IMR-90 (cell line): ENCODE measurements at places on chromosomes 2 and 18. TPM values are rescaled to one million over a fixed set of nuclear protein-coding genes. Genes with fewer than 3 reads are reported as not detected.

Gene PROM2
- not detected in 2 replicates for total RNA-seq

Gene LHCGR
- total RNA-seq: under 0.01 and 0.18 TPM in 2 replicates

Gene ASB18
- total RNA-seq: not detected in 2 replicates

Gene KCNJ3
- total RNA-seq: not detected in 2 replicates

Gene GEN1
- 7.9 and 18.1 TPM in 2 replicates for total RNA-seq

Gene TBR1
- not detected in 2 replicates for total RNA-seq

Gene ACOXL
- not detected in 2 replicates for total RNA-seq

Gene MC4R
- total RNA-seq: 0.18 and 0.28 TPM in 2 replicates

DNA sequence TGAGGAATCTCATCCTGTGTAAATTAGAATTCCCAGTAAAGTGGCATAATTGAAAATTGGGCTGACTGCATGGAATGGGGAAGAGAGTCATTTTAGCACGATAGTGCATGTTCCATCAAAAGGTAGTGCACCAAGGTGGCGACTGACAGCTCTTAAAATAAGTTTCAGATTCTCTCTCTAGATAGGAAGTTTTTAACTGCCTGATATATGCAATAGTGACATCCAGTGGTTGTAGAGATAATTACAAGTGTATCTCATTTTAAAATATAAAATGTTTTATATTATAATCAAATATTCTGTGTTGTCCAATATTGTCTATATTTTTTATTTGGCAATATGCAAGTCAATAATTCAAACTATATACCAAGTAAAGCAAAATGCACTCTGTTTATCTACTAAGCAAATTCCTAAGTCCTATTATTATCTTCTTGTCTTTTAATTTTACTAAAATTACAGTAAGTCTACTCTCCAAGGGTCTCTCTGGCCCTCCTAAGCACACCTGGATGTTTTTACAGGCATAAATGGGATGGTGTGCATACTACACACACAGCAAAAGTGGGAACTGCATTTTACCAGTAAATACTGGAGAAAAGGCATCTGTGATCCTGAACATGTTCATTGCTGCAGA, 397.7 kb upstream of the HNRNPA3 start:
- H3K27ac ChIP-seq: no peak overlapping the region
- peak; percentile 26 for DNase-seq
- H3K36me3 ChIP-seq: no peaks in the 10 kb centered on the region
- no peak overlapping the region for H3K4me3 ChIP-seq
- peaks cover under 1% of the 10 kb centered on the region; the same call in 1 of the 2 replicates for H3K27me3 ChIP-seq

GRCh38 chr2:235238537-235238936, 255.3 kb upstream of the AGAP1 start:
- H3K36me3 ChIP-seq: no peaks in the 10 kb centered on the region
- H3K27ac ChIP-seq: no peak overlapping the region

GRCh38 chr18:48292229-48292628, 117.0 kb downstream of the ZBTB7C start:
- H3K27ac ChIP-seq: no peak overlapping the region
- H3K27me3 ChIP-seq: no peaks in the 10 kb centered on the region
- DNase-seq: no peak
- H3K4me1 ChIP-seq: no peaks in the 10 kb centered on the region
- no peaks in the 10 kb centered on the region for H3K36me3 ChIP-seq
- H3K4me3 ChIP-seq: no peak overlapping the region

DNA sequence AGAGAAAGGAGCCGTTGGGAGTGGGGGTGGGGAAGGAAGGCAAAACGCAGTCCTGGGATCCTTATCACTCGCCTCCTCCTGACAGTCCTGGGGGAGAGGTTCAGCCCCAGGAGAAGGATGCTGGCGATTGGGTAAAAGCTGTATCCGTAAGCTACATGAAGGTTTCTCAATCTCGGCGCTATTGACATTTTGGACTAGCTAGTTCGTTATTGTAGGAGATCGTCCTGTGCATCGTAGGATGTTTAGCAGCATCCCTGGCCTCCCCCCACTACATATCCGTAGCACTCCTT, 511 bp upstream of the TP53I3 start:
- H3K4me3 ChIP-seq: peak overlapping the region; percentile 70
- DNase-seq: no peak
- peaks cover 13% of the 10 kb centered on the region for H3K36me3 ChIP-seq
- no peaks in the 10 kb centered on the region for H3K27me3 ChIP-seq
- H3K4me1 ChIP-seq: peaks cover 4% of the 10 kb centered on the region; the same call in 1 of the 2 replicates

- no peaks in the 10 kb centered on the region for H3K27me3 ChIP-seq
- peaks cover 13% of the 10 kb centered on the region for H3K4me1 ChIP-seq
- no peak overlapping the region for H3K27ac ChIP-seq
- DNase-seq: no peak
- no peak overlapping the region for H3K4me3 ChIP-seq
These were observed 33.7 kb downstream of the RAMP1 start for GRCh38 chr2:237892984-237893595.

GRCh38 chr2:229084447-229084846, 186.6 kb downstream of the PID1 start:
- no peak for DNase-seq
- no peak overlapping the region for H3K27ac ChIP-seq
- no peaks in the 10 kb centered on the region for H3K36me3 ChIP-seq

DNA sequence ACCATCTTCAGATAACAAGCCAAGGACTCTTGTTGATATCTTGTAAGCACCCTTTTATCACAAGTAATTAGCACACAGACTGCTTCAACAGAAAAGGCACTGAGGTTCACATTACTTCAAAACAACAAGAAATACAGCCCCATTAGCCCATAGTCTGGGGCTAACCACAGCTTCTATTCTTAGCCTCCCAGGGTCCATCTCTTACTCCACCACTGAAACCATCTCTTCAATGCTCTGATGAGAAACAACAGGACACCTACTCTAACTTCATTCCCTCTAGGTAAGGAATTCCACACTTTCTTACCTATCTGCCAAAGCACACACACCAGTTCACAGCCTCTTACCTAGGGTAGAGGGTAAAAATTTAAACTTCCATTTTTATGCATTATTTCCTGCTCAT, 26.4 kb upstream of the CYTIP start:
- H3K4me3 ChIP-seq: no peak overlapping the region
- no peaks in the 10 kb centered on the region; the same call in 1 of the 2 replicates for H3K4me1 ChIP-seq
- H3K27ac ChIP-seq: no peak overlapping the region
- no peaks in the 10 kb centered on the region for H3K27me3 ChIP-seq
